BE2C (cell line): ENCODE measurements at places on chromosomes 5 and 9.

DNA sequence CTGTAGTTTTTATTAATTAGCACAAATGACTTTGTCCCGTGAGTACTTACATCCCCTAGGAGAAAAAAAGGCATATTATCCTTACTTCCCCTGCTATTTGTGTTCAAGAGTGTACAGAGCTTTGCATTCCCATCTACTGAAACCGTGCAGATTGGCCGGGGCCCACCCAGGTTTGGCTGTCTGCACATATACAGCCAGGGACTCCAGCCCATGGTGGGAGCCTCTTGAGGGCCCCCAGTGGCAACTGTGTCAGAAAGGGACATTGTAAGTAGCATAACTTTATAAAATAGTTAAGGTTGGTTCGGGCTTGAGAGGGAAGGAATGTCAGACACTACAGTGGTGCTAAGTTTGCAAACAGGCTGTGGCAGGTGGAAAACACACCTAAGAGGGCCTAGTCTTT is 24.7 kb downstream of the PHF2 start:
- DNase-seq = no peak

DNA sequence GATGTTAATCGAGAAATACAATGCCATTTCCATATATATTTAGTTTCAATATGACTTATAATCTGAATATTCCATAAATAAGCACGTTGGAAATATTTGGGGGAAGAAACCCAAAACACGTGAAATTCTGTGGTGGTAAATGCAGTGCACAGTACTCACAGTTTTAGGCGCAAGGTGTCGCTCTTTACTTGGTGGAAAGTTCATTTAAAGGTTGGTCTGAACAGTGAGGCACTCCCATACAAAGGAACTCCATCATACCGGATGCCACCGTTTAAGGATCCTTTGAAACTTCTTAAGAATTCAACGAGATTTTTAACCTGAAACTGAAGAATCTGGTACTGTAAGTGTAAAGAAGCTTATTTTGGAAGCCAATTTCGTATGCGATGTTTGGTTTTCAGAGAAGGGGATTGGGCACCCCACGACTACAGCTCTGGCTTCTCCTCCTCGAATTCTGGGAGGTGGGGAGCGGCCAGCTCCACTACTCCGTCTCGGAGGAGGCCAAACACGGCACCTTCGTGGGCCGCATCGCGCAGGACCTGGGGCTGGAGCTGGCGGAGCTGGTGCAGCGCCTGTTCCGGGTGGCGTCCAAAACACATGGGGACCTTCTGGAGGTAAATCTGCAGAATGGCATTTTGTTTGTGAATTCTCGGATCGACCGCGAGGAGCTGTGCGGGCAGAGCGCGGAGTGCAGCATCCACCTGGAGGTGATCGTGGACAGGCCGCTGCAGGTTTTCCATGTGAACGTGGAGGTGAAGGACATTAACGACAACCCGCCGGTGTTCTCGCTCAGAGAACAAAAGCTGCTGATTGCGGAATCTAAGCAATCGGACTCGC is at the start of gene PCDHA11:
PCDHA11 (plus strand) TSS at position 237 of the 834 bp plus-strand sequence; CDS start at position 384, 147 bp downstream.
- DNase-seq = peak; percentile 55

DNA sequence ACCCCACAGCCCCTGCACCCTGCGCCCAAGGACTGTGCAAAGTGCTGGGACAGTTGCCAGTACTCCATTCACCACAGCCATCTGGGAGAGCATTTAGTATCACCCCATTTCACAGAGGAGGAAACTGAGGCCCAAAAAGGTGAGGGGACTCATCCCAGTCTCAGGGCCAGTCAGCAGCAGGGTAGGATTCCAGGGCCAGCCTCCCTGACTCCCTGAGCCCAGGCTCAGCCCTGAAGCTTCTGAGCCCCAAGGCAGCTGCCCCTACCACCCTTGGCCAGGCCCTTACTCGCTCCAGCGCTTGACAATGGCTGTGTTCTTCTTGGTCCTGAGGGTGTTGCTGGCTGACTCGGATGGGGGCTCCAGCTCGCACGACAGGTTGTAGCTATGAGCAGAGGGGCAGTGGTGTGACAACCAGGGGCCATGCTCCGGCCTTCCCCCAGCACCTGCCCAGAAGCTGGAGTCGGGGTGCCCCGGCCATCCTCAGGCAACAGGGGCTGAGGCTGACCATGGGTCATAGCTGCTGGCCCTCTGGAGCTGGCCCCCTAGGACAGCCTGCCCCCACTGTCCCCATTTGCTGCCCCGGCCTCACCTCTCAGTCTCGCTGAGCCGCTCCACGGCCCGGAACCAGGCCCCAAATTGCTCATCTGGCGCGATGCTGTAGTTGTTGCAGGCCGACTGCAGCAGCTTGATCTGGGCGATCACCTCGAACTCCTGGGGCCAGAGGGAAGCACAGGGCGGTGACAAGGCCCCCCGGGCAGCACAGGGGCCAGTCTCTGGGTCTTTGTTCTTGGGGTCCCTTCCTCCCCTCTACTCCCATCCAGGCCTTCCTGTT is 18.6 kb downstream of the RALGDS start:
- DNase-seq = no peak

DNA sequence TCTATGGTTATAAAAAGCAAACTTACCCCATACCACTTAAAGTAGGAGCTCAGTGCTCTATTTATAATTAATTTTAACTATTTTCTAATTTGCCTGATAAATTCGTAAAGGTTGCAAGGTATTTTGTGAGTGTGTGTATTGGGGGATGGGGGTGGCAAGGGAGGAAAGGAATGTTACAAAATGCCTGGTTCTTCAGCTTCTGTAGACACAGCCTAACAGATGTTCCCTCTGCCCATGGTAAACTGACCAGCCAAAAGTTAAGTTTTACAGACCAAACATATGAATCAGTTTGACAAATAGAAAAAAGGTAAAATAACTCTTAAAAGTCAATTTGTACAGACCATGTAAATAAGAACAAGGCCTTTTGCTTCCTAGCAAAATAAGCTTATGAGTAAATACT is 232.6 kb downstream of the KIAA0825 start:
- no peak for DNase-seq

DNA sequence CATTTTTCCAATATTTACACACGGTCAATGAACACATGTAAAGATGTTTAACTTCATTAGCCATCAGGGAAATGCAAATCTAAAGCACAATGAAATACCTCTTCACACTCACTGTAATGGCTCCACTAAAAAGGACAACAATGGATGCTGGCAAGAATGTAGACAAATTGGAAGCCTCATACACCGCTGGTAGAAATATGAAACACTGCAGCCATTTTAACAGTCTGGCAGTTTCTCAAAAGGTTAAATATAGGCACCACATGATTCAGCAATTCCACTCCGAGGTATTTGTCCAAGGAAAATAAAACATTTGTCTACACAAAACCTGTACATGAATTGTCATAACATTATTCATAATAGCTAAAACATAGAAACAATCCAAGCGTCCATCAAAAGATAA is 20.0 kb downstream of the RNF145 start:
- no peak for DNase-seq
